ENCODE measurements at places on chromosomes 2 and 18. TPM values are rescaled to one million over a fixed set of nuclear protein-coding genes. Genes with fewer than 3 reads are reported as not detected.
A peak's percentile ranks its signal among the peaks of the same experiment; 100 is the strongest.

DNA sequence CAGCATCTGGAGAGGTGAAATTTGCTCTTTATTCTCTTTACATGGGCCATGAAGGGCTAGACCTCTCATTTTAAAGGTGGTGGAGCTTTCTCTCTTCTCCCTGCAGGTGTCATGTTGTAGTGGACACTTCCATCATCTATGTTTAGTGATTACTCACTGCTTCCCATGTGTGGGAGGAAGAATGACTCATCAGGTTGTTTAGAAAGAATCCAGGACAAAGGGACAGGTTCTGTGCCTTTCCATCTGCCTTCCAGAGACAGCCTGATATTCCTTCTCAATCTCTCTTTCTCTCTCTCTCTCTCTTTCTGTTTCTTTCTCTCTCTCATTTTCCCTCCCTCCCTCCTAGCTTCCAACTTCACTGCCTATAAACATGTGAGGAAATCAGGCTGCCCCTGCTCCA is 38.7 kb downstream of the SCG2 start:
- DNase-seq: no peak

DNA sequence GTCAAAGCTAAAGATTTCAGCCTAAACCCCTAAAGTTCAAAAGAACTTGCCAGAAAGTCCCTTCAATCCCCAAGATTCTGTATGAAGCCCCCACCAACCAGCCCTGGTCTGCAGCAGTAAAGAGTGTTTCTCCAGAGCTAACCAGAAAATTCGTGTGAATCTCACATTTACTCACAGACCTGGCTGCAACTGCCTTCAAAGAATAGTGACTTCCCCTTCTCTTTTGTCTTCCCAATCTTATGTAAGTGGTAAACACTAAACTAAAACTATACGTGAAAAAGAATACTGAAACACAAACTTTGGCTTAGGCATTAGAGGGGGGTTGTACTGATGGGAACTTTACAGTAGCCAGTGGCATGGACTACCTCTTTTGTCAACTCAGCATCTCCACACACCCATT is 50.6 kb upstream of the SETBP1 start:
- DNase-seq: no peak

DNA sequence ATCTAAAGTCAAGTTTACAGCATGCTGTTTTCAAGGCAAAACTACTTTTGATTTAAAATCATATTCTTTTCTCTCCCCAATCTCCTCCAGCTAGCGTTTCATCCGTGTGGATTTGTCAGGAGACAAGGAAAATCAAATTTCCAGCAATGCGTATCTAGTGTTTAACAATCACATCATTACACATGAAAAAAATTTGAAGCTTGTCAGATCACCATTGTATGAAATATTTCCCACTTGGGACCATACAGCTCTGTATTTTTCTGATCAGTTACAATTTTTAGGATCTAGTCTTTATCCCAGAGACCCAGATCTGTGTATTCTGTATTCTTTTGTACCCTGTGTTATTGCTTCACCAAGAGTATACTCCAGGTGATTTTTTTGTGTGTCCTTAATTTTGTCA is 28.6 kb upstream of the CYP1B1 start:
- DNase-seq: no peak

GRCh38 chr2:8538531-8538930 is 143.3 kb upstream of the ID2 start:
- no peak for DNase-seq

DNA sequence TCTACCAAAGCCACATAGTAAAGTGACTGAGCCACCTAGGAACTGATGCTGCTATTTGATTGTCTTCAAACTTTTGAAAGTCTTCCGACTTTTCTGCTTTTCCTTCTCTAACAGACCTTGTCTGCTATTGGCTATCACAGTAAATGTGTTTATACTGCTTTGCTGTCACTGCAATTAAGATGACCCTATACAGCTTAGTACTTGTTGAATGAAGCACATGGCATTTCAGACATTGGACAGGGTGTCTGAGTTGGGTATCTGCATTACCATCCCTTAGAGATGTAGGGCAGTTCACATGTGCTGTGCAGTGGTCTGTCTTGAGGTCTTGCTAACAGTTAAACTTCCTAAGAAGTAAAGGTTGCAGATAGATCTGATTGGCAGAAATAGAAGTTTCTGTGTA is 3.6 kb downstream of the WDR43 start:
- no peak for DNase-seq

DNA sequence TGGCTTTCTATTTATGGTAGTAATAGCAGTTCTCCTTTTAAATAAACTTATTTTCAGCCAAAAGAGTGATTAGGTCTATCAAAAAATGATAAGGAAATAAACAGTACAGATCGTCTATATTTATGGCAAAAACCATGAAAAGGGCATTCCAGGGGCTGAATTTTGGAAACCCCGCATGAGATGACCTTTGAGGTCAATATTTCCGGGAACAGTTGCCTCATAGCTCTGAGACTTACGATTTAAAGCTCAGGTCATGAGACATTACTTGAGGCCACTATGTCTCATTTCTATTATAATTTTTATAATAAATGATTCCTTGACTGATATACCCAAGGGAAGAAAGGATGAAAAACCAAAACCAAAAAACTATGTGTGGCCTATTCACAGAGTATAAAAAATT is 101.1 kb downstream of the LDLRAD4 start:
- no peak for DNase-seq

- DNase-seq: no peak
Observed at GRCh38 chr2:206452242-206452641, 8.9 kb downstream of the ADAM23 start.

DNA sequence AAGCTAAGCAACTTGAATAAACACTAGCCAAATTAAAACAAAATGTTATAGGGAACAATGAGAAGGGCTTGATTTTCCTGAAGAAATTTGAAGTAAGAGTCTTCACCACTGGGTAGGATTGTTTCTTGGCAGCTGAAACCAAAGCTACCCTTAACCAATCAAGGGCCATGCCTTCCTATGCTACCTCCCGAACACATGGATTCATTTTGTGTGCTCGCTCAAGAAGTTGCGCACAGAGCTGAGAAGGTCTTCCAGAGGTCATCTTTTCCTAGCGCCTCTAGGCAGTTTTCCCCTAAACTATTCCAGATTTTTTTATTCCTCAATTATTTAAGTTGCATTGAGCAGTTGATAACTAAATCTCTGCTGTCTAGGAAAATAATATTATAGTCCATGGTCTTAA is 264.6 kb downstream of the RBM43 start:
- DNase-seq: no peak

BABAM2 gene
- 50.1 TPM for total RNA-seq

GRCh38 chr18:903701-904100 is 970 bp upstream of the ADCYAP1 start:
- no peak for DNase-seq

FAP gene
- 2.6 TPM for total RNA-seq

PGAP1 gene
- 41.2 TPM for total RNA-seq

DNAH7 gene
- 1.3 TPM for total RNA-seq

DNA sequence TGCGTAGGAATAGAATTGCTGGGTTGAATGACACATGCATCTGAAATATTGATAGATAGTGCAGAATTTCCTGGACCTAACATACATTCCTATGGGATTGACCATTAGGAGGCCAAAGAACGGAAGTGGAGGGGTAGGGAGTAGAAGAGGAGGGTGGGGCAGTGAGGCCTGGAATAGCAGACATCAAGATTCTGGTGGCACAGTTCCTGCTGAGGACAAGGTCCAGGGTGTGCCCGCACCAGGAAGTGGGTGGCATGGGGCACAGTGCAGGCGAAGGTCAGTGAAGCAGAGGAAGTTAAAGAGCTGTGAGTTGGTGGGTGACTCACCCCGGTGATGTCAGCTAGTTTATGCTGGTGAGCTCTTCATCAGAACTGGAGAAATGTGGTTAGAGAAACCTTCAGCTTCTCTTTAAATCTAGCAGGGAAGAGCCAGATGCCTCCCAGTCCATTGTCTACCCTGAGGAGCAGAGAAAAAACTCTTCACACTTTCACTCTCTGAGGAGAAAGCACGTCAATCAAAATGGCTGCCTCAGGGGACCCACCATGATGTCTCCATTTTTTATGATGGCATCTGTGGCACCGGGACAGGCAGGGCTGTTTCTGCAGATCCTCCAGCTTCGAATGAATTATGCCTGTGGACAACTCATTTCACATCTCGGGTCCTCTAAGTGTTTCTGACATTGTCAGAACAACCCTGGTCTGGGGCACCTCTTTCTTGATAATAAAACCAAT is 55.9 kb upstream of the CTLA4 start:
- DNase-seq: peak; percentile 95

GRCh38 chr2:142502402-142502801 is 371.6 kb upstream of the LRP1B start:
- no peak for DNase-seq

PLB1 gene
- 240 TPM for total RNA-seq

IL1RN gene
- total RNA-seq: 17.7 TPM
